NCI-H2081 treated with DMSO at 0.1 percent for 48 hours (cell line): ENCODE measurements at places on chromosomes 1 and 21.

DNA sequence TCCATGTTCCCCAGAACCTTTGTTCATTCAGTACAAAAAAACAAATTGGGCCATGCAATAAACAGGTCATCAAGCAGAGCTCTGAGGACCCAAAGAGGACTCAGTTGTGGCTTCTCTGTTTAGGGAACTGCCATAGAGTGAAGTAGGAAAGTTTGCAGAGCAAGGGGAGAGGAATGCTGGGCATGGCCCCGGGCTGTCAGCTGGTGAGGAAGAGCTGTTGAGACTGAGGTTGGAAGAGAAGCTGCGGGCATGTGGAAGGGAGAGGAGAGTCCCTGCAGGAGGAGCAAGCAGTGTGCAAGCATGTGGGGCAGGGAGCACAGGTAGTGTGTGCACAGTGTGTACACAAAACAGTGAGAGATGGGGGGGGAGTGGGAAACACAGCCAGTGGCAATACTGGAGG lies 71.8 kb downstream of the NTPCR start:
- DNase-seq, result no peak

DNA sequence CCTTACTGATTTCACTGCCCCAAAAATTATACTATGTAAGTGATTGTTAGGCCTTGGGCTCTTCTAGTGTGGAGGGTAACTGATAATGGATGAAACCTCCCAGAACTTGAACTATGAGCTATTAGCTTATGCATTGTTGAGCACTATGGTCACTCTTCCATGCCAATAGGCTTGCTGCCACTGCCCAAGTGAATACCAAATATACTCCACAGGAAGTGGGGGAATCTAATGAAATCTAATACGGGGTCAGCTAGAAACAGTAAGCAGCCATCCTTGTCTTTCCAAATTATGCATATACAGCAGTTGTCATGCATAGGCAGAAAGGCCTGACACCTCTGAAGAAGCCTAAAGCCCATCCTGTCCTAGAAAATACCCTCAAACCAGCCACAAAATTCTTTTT lies 198.7 kb upstream of the PTBP2 start:
- DNase-seq, result no peak

DNA sequence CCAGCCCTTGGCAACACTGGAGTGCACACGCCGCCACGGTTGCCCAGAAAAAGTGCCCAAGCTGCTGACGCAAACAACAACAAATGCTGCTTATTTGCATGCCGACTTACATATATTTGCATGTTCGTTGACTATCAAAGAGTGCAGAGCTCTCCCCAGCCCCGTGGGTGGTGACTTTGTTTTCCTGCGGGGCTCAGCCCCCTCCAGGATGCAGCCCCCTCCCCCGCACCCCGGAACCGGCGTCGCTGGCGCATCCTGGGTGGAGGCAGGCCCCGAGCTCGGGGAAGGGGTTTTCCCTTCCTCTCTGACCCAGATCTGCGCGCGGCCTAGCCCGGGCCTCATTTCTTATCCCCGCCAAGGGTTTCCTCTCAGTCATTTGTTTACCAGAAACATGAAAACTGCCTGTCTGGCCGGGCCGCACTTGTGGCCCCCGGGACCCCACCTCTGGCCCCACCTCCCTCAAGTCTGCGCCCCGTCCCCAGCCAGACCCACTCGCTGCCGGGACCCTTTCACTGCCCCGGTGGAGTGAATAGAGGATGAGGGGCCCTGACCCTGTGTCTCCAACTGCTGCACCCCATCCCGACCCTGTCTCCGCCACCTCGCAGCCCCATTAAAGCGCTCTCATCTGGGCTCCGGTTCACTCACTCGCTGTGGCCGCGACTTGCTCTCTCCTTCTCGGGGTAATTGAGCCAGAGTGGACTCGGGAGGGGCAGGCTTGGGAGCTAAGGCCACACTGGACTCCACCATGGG lies 5.5 kb downstream of the TNFRSF25 start:
- DNase-seq, result no peak

DNA sequence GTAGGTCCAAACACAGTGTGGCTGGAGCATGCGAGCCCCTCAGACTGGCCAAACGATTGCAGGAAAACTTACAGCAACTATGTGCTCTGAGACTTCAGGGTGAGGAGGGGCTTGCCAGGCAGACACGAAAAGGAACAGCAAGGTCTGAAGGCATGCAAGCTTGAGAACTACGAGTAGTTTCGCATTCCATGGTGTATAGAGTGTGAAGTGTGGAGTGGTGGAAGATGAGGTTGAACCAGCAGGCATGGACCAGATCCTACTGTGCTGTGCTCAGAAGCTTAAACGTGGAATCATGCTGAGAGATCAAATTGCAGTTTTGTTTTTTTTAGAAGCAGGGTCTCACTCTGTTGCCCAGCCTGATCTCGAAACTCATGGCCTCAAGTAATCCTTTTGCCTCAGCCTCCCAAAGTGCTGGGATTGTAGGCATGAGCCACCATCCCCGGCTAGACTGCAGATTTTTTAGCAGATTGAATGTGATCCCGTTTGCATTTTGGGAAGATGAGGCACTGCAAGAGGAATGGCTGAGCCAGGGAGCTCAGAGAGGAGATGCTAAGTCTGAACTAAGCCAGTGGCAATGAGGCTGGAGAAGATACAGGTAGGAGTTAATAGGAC lies 5.1 kb upstream of the TFAP2E start:
- DNase-seq, result no peak
